ENCODE measurements at places on chromosomes 6 and 20. TPM values are rescaled to one million over a fixed set of nuclear protein-coding genes. Genes with fewer than 3 reads are reported as not detected.
A peak's percentile ranks its signal among the peaks of the same experiment; 100 is the strongest.

Gene DEFB132
- not detected for total RNA-seq

- H3K36me3 ChIP-seq = no peaks in the 10 kb centered on the region
- peak; percentile 22 for DNase-seq
- H3K4me3 ChIP-seq = no peak overlapping the region
- peaks cover 21% of the 10 kb centered on the region for H3K27me3 ChIP-seq
- H3K4me1 ChIP-seq = no peaks in the 10 kb centered on the region
Observed at GRCh38 chr6:168103050-168103830, 24.2 kb upstream of the FRMD1 start.

DNA sequence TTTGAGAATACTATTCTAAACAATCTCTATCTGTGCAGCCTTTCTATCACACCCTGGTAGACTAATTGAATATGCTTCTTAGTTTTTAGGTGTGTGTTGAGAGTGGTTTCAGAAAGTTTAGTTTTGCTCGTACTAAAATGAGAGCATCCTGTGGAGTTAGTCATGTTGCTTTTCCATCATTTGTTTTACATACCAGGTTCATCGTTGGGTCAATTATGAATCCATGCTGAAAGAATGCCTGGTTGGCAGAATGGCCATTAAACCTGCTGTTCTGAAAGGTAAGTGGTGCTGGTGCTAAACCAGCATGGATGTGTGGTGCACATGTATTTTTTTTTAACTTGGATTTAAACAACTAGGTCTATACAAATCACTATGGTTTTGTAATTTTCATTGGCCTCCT, 49.3 kb downstream of the CYB5R4 start:
- H3K27me3 ChIP-seq = no peaks in the 10 kb centered on the region
- DNase-seq = no peak
- no peaks in the 10 kb centered on the region for H3K4me1 ChIP-seq
- H3K4me3 ChIP-seq = no peak overlapping the region

GRCh38 chr6:4554645-4555044, 221.6 kb upstream of the CDYL start:
- no peaks in the 10 kb centered on the region for H3K27me3 ChIP-seq
- H3K36me3 ChIP-seq = no peaks in the 10 kb centered on the region
- H3K4me1 ChIP-seq = no peaks in the 10 kb centered on the region
- no peak overlapping the region for H3K27ac ChIP-seq
- DNase-seq = no peak
- H3K4me3 ChIP-seq = no peak overlapping the region

DNA sequence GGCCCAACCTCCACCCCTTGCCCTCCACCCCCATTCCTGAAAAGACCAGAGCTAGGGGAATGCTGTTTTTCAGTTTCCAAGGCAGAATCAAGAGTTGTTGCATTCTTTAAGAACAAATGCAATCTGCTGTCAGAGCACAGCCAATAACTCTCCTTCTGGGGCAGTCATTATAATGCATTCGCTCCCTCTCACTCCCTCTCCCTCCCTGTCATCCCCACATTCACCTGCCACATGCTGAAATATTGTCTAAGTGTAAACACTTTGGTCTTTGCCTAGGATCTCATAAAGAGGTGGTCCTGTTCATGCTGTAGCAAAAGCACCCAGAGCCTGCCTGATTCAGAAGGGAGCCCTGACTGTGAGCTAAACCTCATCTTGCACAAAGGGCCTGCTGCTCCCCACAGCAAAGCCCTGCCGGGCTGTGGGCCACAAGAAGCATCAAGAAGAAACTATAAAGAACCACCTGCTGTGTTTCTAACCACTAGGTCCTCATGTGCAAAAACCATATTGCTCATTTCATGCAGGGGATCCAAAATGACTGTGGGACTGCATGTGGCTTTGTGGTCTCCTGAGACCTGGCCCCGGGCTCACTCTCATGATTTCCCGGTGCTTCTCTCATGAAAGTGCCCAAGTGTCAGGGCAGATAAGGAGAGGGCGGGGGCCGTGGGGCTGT, 85.6 kb downstream of the GPR6 start:
- peaks cover 23% of the 10 kb centered on the region for H3K27me3 ChIP-seq
- no peak for DNase-seq
- no peaks in the 10 kb centered on the region for H3K4me1 ChIP-seq
- H3K4me3 ChIP-seq = no peak overlapping the region
- H3K36me3 ChIP-seq = no peaks in the 10 kb centered on the region
- no peak overlapping the region for H3K27ac ChIP-seq

Gene FOXF2
- 0.16 TPM for total RNA-seq

Gene ADGB
- not detected for total RNA-seq

Gene MCM3
- total RNA-seq = 32.1 TPM

Gene ZNF311
- total RNA-seq = 0.12 TPM

Gene RBM38
- 53.7 TPM for total RNA-seq

Gene FOXC1
- total RNA-seq = 6.3 TPM

Gene LINC00237
- not detected for total RNA-seq

Gene OPRL1
- total RNA-seq = 0.54 TPM

GRCh38 chr20:43538878-43539700, 19.7 kb upstream of the SGK2 start:
- no peaks in the 10 kb centered on the region for H3K27me3 ChIP-seq
- H3K4me1 ChIP-seq = no peaks in the 10 kb centered on the region
- H3K27ac ChIP-seq = no peak overlapping the region
- H3K36me3 ChIP-seq = no peaks in the 10 kb centered on the region
- no peak for DNase-seq
- H3K4me3 ChIP-seq = no peak overlapping the region

Gene NFATC2
- 4.5 TPM for total RNA-seq

GRCh38 chr20:34110745-34111641, 1.1 kb downstream of the EIF2S2 start:
- H3K4me3 ChIP-seq = peak overlapping the region; percentile 85
- H3K4me1 ChIP-seq = peaks cover 6% of the 10 kb centered on the region
- peak overlapping the region; percentile 98 for H3K27ac ChIP-seq

Gene MEP1A
- not detected for total RNA-seq

GRCh38 chr6:137725949-137726348, 141.1 kb upstream of the TNFAIP3 start:
- no peak overlapping the region for H3K4me3 ChIP-seq
- no peak overlapping the region for H3K27ac ChIP-seq
- no peaks in the 10 kb centered on the region for H3K36me3 ChIP-seq
- no peaks in the 10 kb centered on the region for H3K4me1 ChIP-seq
- DNase-seq = no peak

Gene OLIG3
- not detected for total RNA-seq

- H3K4me3 ChIP-seq = no peak overlapping the region
- DNase-seq = no peak
- peaks cover 22% of the 10 kb centered on the region for H3K36me3 ChIP-seq
- no peaks in the 10 kb centered on the region for H3K4me1 ChIP-seq
- no peaks in the 10 kb centered on the region for H3K27me3 ChIP-seq
- H3K27ac ChIP-seq = no peak overlapping the region
Observed at GRCh38 chr6:79201143-79201542, 33.3 kb downstream of the HMGN3 start.

- DNase-seq = no peak
- no peak overlapping the region for H3K4me3 ChIP-seq
- no peaks in the 10 kb centered on the region for H3K27me3 ChIP-seq
- no peaks in the 10 kb centered on the region for H3K36me3 ChIP-seq
- H3K4me1 ChIP-seq = no peaks in the 10 kb centered on the region
Observed at GRCh38 chr6:167317172-167317571, 7.7 kb upstream of the TTLL2 start.

Gene SLC22A16
- total RNA-seq = 2.4 TPM

GRCh38 chr6:71289039-71289801, 609 bp downstream of the OGFRL1 start:
- peak overlapping the region; percentile 86 for H3K27ac ChIP-seq
- peak overlapping the region; percentile 86 for H3K4me3 ChIP-seq
- no peaks in the 10 kb centered on the region for H3K27me3 ChIP-seq
- peaks cover 60% of the 10 kb centered on the region for H3K4me1 ChIP-seq
- H3K36me3 ChIP-seq = no peaks in the 10 kb centered on the region

Gene SLCO4A1
- 1.00 TPM for total RNA-seq

Gene NR2E1
- total RNA-seq = not detected

Gene ASIP
- 10.1 TPM for total RNA-seq

- no peaks in the 10 kb centered on the region for H3K36me3 ChIP-seq
- no peak for DNase-seq
- no peaks in the 10 kb centered on the region for H3K27me3 ChIP-seq
- H3K4me1 ChIP-seq = no peaks in the 10 kb centered on the region
- no peak overlapping the region for H3K4me3 ChIP-seq
- H3K27ac ChIP-seq = no peak overlapping the region
Observed at GRCh38 chr6:85192596-85192995, 257.3 kb upstream of the NT5E start.

Gene AVP
- not detected for total RNA-seq

DNA sequence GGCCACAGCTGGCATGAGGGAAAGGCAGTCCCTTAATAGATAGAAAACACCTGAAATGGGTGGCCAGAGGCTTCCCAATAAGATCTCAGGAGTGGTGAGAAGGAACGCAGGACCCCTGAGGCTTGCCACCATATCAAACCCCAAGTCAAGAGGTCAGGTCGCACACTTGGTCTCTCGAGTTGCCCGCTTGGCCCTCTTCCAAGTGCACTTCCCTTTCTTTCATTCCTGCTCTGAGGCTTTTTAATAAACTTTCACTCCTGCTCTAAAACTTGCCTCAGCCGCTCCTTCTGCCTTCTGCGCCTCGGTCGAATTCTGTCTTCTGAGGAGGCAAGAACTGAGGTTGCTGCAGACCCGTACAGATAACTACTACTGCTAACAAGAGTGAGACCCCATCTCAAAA, 64.2 kb downstream of the SLC2A10 start:
- H3K27ac ChIP-seq = no peak overlapping the region
- H3K4me1 ChIP-seq = no peaks in the 10 kb centered on the region
- peaks cover 7% of the 10 kb centered on the region for H3K27me3 ChIP-seq
- no peaks in the 10 kb centered on the region for H3K36me3 ChIP-seq
- DNase-seq = no peak
- H3K4me3 ChIP-seq = no peak overlapping the region

- no peak overlapping the region for H3K27ac ChIP-seq
- peak; percentile 41 for DNase-seq
- no peaks in the 10 kb centered on the region for H3K36me3 ChIP-seq
- H3K4me1 ChIP-seq = no peaks in the 10 kb centered on the region
- no peak overlapping the region for H3K4me3 ChIP-seq
Observed at GRCh38 chr6:39189915-39190544, 39.2 kb downstream of the KCNK5 start.

DNA sequence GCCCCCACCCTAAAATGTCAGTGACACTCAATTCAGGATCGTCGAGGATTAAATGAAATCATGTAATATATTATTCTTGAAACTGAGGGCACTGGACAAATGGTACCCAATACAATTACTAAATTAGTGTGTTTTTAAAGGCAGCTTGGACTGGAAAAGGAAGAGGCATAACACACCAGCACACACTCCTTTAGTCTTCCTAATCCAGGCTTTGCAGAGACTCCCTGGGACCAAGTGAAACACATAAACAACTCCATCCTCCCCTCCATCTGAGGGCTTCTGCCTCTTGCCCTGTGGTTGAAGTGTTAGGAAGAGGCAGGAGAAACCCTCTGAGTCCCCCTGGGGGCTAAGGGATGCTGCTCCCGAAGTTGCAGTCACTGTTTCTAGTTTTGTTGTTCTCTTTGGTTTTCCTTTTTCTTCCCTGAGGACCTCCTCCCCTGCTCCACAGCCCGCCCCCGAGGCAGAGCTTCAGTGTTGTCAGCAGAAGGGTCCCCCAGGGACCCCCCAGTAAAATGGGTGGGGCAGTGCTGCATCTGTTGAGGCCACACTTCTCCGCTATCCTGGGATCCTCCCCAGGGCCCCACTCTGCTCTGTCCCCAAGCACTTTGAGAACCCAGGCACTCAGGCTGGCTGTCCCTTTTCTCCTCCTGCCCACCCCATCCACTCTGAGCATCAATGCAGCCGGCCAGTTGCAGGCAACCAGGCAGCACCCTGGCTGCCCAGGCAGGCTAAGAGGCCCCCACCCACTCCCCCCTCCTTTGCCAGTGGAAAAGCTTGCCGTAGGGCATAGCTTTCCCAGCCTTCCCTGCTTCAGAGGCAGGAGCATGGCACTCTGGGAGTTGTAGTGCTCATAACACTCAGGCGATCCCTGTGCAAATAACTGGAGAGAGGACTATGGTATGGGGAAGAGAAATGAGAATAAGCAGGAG, 5.9 kb downstream of the TMEM63B start:
- DNase-seq = peak; percentile 70
- H3K27ac ChIP-seq = no peak overlapping the region
- H3K36me3 ChIP-seq = peaks cover 32% of the 10 kb centered on the region
- H3K4me1 ChIP-seq = no peaks in the 10 kb centered on the region
- no peaks in the 10 kb centered on the region for H3K27me3 ChIP-seq

- H3K27ac ChIP-seq = no peak overlapping the region
- H3K4me1 ChIP-seq = no peaks in the 10 kb centered on the region
- no peak overlapping the region for H3K4me3 ChIP-seq
- DNase-seq = no peak
- no peaks in the 10 kb centered on the region for H3K36me3 ChIP-seq
- H3K27me3 ChIP-seq = no peaks in the 10 kb centered on the region
Observed at GRCh38 chr6:7953753-7954152, 43.2 kb upstream of the TXNDC5 start.

DNA sequence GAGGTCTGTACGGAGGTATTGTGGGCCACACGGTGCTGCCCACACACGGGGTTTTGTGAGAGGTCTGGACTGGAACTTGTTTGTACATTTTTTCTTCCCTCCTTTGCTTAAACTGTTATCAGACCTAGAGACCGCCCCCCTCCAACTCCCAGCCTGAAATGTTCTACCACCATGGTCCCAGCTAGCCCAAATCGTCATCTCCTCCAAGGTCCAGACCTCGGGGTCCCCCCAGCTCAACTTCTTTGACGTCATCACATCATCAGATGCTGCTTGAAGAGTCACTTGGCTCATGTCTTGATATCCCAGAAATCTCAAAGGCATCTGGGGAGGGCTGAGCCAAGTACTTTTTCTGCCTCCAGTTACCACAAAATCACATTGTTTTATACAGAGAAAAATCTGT, 2.8 kb upstream of the CCDC170 start:
- no peak overlapping the region for H3K27ac ChIP-seq
- H3K4me1 ChIP-seq = no peaks in the 10 kb centered on the region
- peaks cover 26% of the 10 kb centered on the region for H3K27me3 ChIP-seq
- DNase-seq = no peak

Measured in heart left ventricle (tissue), 16 donors.